HT-29 (cell line): ENCODE measurements at places on chromosomes 2 and 18.

- DNase-seq = no peak
Measured at GRCh38 chr2:139411236-139411635, 631.0 kb upstream of the NXPH2 start.

- DNase-seq = no peak
Measured at GRCh38 chr2:227629435-227629834, 12.1 kb downstream of the SCYGR4 start.

DNA sequence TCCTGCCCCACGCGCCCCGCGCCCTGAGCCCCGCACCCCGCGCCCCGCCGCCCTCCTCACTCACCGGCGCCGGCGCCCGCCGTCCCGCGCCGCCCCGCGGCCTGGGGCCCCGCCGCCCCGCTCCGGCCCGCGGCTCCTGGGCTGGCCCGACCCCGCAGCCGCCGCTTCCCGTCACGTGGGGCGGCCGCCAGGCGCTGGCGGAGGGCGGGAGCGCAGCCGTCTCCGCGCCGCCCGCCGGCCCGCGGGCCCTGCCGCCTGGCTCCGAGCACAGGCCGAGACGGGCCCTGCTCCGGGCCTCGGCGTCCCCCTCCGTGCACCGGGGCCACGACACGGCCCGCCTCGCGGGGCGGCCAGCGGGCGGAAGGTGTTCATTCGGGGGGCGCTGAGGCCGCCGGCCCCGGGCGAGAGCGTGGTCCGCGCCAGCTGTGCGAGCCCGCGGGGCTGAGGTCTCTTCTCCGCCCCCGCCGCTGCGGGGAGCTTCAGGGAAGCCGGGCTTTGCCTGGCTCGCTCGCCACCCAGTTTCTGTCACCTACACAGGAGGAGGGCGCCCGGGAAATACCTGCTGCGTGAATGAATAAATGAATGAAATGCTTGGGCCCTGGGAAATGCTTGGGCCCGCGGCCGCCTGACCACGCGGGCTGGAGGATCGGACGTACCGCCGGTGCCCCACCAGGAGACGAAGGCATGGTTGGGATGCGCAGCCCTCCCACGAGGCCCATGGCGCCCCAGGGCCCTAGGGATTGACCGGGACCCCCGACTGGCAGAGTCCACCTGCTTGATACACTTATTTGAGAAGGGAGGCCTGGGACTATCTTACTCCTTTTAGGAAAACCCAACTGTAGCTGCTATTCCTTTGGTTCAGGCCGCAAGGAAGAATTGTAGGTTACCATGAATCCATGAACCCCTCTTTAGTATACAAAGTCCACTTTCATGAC lies at the start of gene TGFBRAP1:
Gene TGFBRAP1 (minus strand): TSS at position 175 of the 935 bp plus-strand sequence. CDS start 21,434 bp downstream, outside the sequence.
- peak; percentile 53 for DNase-seq

DNA sequence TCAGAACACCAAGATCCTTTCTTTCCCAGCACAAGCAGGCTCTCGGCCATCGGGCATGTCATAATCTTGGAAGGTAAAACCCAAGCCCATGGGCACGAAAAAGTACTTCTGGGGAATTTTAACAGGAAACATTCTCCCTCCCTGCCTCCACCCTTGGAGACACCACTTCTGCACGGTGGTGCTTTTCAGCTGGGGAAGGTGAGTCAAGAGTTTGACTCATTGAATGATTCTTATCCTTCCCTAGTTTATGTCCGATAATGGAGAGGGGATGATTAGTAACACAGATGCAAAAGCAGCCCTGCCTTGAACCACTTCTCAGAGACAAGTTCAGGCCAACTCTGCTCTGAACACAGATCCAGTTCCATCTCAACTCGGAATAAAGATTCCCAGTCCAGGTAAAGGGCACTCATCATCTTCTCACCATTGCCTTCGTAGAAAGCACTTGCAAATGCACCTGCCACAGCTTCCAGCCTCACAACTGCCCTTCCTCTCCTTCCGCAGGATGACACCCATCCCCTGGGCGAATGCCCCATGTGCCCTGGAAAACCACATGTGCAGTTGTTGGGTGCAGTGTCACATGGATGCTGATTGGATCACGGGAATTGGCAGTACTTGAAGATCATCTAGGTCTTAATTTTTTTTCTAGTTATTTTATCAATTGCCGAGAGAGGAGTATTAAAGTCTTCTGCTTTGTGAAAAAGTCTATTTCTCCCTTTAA lies 136.2 kb downstream of the PXDN start:
- DNase-seq = no peak
